ENCODE measurements at places on chromosomes 16 and 17.

DNA sequence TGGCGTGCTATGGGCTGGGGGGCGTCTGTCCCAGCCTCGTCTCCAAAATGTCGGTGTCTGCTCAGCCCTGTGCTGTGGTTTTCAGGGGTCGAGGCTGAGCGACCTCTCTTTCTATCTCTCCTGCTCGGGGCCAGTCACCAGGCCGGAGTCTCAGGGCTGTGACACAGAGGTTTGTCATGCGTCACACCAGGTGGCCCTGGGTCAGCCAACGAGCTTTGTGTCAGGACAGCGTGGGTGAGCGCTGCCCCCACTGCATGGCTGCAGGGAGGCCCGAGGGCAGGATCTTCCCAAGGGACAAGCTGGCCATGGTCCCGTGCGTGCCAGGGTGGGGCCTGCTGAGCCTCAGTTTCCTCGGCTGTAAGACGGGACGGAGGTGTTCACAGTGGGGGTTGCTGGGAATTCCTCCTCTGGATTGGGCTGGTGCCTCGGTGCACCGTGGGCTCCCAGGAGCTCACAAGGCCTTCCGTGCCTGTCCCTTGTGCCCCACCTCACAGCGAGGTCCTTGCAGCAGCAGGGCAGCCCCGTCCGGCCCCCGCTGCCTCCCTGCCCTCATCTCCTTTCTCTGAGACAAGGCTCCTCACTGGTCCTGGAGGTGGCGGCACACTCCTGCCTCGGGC, 50.5 kb downstream of the CBFA2T3 start:
- H3K4me3 ChIP-seq = no peak overlapping the region
- no peak for DNase-seq
- H3K27me3 ChIP-seq = no peaks in the 10 kb centered on the region
- no peaks in the 10 kb centered on the region for H3K36me3 ChIP-seq
- H3K4me1 ChIP-seq = peaks cover 3% of the 10 kb centered on the region

GRCh38 chr17:66485309-66485947, 183.0 kb downstream of the PRKCA start:
- no peak overlapping the region for H3K27ac ChIP-seq
- no peaks in the 10 kb centered on the region for H3K4me1 ChIP-seq
- no peaks in the 10 kb centered on the region for H3K27me3 ChIP-seq

- H3K4me3 ChIP-seq = peak overlapping the region; percentile 91
- H3K27me3 ChIP-seq = peaks cover 16% of the 10 kb centered on the region
- H3K27ac ChIP-seq = peak overlapping the region; percentile 96
- DNase-seq = no peak
- H3K36me3 ChIP-seq = peaks cover 18% of the 10 kb centered on the region
- H3K4me1 ChIP-seq = no peaks in the 10 kb centered on the region
Measured at GRCh38 chr17:36949461-36949927, 740 bp downstream of the AATF start.

DNA sequence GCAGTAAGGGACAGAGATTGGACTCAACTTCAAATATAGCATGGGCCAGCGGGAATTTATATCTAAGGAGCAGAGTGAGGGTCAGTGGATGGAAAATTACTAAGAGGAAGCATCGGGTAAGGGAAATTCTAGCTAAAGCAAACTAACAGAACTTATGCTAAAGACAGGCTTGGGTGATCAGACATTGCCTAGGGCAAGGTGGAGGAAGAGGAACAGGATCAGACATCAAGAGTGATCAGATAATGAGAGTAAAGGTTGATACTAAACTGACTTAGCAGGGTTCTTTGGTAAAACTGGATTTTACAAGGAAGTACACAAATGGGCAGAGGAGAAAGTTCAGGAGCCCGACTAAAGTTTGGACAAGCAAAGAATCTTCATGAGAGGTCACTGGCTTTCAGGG, 86.3 kb upstream of the TOM1L1 start:
- no peak overlapping the region for H3K4me3 ChIP-seq
- no peaks in the 10 kb centered on the region for H3K4me1 ChIP-seq
- H3K36me3 ChIP-seq = no peaks in the 10 kb centered on the region
- H3K27me3 ChIP-seq = no peaks in the 10 kb centered on the region
- H3K27ac ChIP-seq = no peak overlapping the region
- DNase-seq = no peak

DNA sequence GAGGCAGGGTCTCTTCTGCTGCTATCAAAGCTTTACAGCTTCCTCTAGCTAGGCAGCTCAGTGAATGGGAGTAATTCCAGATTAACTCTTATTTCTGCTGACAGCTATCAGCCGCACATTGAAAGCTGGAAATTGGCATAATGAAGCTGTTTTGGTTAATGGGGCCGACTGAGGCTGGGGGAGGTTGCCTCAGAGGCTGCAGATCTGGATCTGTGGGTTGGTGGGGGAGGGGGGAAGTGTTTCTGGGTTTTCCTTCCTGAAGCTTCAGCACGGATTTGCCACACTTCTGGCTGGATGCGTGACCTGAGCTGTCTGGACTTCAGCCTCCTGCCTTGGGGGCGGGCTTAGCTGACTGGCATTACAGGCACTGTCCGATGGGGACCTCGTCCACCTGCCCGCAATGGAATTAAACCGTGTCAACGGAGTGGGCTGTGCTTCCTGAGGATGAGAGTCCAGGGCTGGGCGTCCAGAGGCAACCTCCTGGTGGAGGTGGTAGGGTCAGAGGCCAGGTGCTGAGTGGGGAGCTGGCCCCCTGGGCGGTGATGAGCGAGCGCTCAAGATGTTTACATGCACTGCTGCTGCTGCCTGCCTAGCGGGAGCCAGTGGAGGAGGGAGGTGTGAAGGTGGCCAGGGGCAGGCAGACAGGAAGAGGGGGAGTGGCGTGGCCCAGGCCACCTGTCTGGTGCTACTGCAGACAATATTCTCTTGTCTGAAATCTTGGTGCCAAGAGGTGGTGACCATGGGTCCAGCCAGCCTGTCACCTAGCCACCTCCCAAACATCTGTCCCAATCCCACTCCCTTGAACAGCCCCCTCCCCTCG, 6.7 kb upstream of the ABCC3 start:
- no peak overlapping the region for H3K27ac ChIP-seq
- no peak overlapping the region for H3K4me3 ChIP-seq
- no peaks in the 10 kb centered on the region for H3K27me3 ChIP-seq
- no peaks in the 10 kb centered on the region for H3K36me3 ChIP-seq
- DNase-seq = no peak

GRCh38 chr16:26026709-26027450, 335.1 kb downstream of the HS3ST4 start:
- no peak for DNase-seq
- H3K36me3 ChIP-seq = no peaks in the 10 kb centered on the region
- no peak overlapping the region for H3K4me3 ChIP-seq
- no peak overlapping the region for H3K27ac ChIP-seq
- H3K27me3 ChIP-seq = no peaks in the 10 kb centered on the region
- H3K4me1 ChIP-seq = no peaks in the 10 kb centered on the region

GRCh38 chr17:58417300-58418092, at the start of gene RNF43:
TSS of gene RNF43 (minus strand) at chr17:58417534. CDS start at chr17:58415577, 1,957 bp downstream.
- H3K4me1 ChIP-seq = no peaks in the 10 kb centered on the region
- no peak within 1 kb of the TSS for H3K27ac ChIP-seq
- peak; percentile 92 for DNase-seq
- peak within 1 kb of the TSS; percentile 53 for H3K4me3 ChIP-seq
- H3K27me3 ChIP-seq = no peaks in the 10 kb centered on the region

GRCh38 chr16:55510185-55510805, 1.4 kb downstream of the LPCAT2 start:
- H3K27ac ChIP-seq = peak overlapping the region; percentile 44
- H3K27me3 ChIP-seq = no peaks in the 10 kb centered on the region
- DNase-seq = no peak
- H3K4me3 ChIP-seq = peak overlapping the region; percentile 65

DNA sequence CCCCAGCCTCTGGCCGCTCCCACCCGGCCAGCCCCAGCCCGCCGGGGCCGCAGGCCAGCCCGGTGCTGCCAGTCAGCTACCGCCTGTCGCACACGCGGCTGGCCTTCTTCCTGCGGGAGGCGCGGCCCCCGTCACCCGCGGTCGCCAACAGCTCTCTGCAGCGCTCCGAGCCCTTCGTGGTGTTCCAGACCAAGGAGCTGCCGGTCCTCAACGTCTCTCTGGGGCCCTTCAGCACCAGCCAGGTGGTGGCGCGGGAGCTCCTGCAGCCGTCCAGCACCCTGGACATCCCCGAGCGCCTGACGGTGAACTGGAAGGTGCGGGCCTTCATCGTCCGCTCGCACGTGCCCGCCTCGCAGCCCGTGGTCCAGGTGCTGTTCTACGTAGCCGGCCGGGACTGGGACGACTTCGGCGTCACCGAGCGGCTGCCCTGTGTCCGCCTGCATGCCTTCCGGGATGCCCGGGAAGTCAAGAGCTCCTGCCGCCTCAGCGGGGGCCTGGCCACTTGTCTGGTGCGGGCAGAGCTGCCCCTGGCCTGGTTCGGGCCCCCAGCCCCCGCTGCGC, 46.8 kb downstream of the TMEM132E start:
- no peak overlapping the region for H3K4me3 ChIP-seq
- no peak for DNase-seq
- H3K27ac ChIP-seq = no peak overlapping the region
- H3K36me3 ChIP-seq = no peaks in the 10 kb centered on the region
- H3K4me1 ChIP-seq = no peaks in the 10 kb centered on the region

- no peak for DNase-seq
- H3K4me1 ChIP-seq = no peaks in the 10 kb centered on the region
- H3K36me3 ChIP-seq = no peaks in the 10 kb centered on the region
- H3K4me3 ChIP-seq = no peak overlapping the region
- H3K27ac ChIP-seq = no peak overlapping the region
Measured at GRCh38 chr16:86133377-86133776, 234.4 kb downstream of the IRF8 start.

GRCh38 chr16:86181526-86181925, 282.6 kb downstream of the IRF8 start:
- H3K27ac ChIP-seq = no peak overlapping the region
- H3K4me3 ChIP-seq = no peak overlapping the region
- H3K4me1 ChIP-seq = no peaks in the 10 kb centered on the region
- no peaks in the 10 kb centered on the region for H3K27me3 ChIP-seq

GRCh38 chr16:75251280-75252048, at the start of gene BCAR1:
TSS of gene BCAR1 (minus strand) at chr16:75251624. CDS start at chr16:75251482, 142 bp downstream.
- peak; percentile 59 for DNase-seq
- H3K27me3 ChIP-seq = no peaks in the 10 kb centered on the region
- H3K4me1 ChIP-seq = peaks cover 81% of the 10 kb centered on the region
- H3K4me3 ChIP-seq = peak within 1 kb of the TSS; percentile 69
- H3K36me3 ChIP-seq = no peaks in the 10 kb centered on the region

DNA sequence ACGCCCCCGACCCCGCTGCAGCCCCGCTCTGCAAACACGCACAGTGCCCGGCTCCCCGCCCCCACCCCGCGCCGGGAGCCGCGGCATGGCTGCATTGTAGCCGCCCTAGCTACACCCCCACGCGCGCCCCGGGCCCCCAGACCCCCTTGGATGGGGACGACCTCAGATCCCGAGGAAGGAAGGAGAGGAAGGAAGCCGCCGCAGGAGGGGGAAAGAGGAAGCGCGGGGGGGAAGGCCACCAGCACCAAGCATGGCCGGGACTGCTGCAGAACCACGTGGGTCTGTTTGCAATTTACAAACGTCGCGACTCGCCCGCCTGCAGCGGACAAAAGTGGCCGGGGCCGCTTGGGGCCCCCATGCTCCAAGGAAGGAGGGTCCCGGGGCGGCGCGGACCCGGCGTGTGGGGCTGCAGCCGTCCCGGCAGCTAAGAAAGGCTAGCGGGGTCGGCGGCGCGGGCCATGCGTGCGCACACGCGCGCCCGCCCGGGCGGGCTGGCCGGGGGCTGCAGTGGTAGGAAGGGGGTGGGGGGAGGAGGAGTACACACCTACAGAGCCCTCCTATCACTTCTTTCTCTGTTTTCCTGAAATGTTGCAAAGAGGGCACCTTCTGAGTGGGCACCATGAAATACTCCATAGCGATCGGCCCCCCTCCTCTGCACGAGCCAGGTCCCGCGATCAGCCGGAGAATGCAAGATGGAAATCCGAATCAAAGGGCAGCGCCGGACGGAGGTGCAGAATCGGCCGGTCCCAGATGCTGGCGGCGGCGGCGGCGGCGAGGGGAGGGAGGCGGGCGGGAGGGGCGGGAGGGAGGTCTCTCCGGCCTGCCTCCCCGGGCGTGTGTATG, 488 bp downstream of the TFAP4 start:
- H3K36me3 ChIP-seq = no peaks in the 10 kb centered on the region
- H3K4me3 ChIP-seq = peak overlapping the region; percentile 94
- peaks cover 12% of the 10 kb centered on the region for H3K4me1 ChIP-seq
- H3K27me3 ChIP-seq = no peaks in the 10 kb centered on the region
- H3K27ac ChIP-seq = peak overlapping the region; percentile 86
- no peak for DNase-seq

GRCh38 chr16:30110661-30111060, 2.7 kb downstream of the GDPD3 start:
- H3K27me3 ChIP-seq = no peaks in the 10 kb centered on the region
- peaks cover 79% of the 10 kb centered on the region for H3K36me3 ChIP-seq
- H3K27ac ChIP-seq = no peak overlapping the region
- H3K4me1 ChIP-seq = no peaks in the 10 kb centered on the region
- H3K4me3 ChIP-seq = no peak overlapping the region

DNA sequence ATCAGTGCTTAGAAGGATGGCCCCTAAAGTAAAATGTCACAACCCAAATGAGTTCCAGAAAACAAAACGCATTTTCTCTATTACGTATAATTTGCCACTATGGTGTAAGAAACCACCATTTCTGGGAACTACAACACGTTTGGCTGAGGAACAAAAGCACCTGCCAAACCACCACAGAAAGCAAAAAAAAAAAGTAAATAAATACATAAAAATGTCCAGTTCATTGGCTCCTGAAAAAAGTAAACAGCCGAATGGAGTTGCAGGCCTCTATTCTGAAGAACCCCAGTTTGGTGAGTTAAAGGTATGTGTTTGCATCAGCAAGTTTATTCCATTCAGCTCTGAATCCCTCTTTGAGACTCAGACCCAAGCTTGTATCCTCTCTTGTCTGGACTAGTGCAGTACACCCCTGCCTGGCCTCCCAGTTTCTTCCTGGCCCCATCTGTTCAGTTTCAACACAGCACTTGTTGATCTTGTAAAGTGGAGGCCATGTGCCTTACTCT, 36.9 kb downstream of the ERN1 start:
- peaks cover 13% of the 10 kb centered on the region for H3K4me1 ChIP-seq
- no peaks in the 10 kb centered on the region for H3K27me3 ChIP-seq
- no peak for DNase-seq
- no peak overlapping the region for H3K4me3 ChIP-seq
- no peak overlapping the region for H3K27ac ChIP-seq

- no peaks in the 10 kb centered on the region for H3K27me3 ChIP-seq
- no peak overlapping the region for H3K4me3 ChIP-seq
- peak; percentile 70 for DNase-seq
Measured at GRCh38 chr17:9971991-9972390, 66.9 kb upstream of the RCVRN start.

DNA sequence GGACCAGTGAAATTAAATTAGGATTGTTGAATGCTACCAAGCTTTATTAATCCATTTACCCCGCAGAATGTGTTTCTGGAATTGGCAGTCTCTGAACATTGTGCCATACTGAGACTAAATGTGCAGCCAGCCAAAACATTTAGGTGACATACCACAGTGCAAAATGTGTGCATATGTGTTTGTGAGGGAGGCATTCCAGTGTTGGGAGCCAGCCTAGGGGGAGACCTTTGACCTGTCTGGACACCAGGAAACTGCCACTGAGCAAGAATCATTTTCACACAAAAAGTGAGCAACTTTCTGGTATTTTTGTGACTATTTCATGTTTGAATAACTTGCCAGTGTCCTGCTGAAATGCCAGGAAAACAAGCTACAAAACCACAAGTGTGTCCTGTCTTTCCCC, 64.7 kb upstream of the SLC12A3 start:
- DNase-seq = no peak
- no peaks in the 10 kb centered on the region for H3K36me3 ChIP-seq
- no peak overlapping the region for H3K4me3 ChIP-seq
- H3K27ac ChIP-seq = no peak overlapping the region
- H3K4me1 ChIP-seq = no peaks in the 10 kb centered on the region
